D721Med (cell line): ENCODE measurements at places on chromosomes 7 and 10.

GRCh38 chr10:88901206-88901983 lies 21.4 kb downstream of the STAMBPL1 start:
- DNase-seq, result no peak

- no peak for DNase-seq
Observed at GRCh38 chr7:43922726-43923125, 3.5 kb upstream of the UBE2D4 start.

GRCh38 chr10:101888251-101888949 lies 44.8 kb upstream of the KCNIP2 start:
- DNase-seq, result no peak

DNA sequence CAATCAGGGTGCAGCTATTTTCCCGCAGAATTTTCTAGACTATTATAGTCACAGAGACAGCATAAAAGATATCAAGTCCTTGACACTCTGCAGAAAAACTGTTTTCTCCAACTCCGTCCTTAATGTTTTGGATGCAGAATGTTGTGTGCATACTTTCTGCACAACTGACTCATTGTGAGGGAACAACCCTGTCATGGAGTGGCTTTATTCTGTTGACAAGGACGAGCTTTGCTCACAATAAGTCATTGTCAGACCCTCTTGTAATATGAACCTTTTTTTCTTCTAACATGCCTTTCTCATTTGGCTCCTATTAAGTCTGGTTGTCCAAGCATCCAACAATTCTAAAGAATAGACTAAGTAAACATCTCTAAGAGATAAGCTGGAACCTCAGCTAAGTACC lies 17.3 kb downstream of the ABCB4 start:
- DNase-seq, result no peak

DNA sequence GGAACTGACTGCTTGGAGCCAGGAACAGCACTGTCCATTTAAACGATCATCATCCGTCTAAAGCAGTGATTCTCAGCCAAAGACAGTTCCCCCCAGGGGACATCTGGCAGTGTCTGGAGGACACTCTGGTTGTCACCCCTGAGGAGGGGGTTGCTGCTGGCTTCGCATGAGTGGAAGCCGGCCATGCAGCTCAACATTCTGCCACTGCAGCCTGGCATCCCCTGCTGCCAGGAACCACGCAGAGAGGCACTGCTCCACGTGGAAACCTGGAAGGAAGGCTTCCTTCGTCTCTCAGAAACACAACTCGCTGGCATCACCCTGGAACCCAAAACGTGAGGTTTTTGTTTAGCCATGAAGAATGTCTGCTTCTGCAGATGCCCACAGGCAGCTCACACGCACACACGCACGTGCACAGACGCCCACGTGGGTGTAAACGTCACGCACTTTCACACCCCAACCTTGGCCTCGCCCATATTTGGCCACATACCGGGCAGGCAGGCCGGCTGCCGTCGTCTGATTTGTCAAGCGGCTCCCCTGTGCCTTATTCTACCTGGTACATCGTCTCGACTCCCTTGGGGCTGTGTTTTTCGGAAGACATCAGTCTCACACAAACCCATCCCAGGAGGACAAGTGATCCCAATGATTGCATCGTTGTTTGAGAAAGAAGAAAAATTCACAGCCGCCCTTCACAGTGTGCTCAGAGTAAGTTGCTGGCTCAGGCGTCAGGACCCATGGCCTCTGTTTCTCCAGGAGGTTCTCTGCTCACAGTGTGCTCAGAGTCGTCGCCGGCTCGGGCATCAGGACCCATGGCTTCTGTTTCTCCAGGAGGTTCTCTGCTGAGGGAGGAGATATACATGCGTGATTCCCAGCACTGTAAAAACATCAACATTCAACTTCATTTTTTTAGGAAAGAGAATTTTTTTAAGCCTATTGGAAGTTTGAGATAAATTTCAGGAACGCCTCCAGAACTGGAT lies 127.2 kb upstream of the PPP2R2D start:
- DNase-seq, result no peak

GRCh38 chr7:101126651-101127459 lies at the start of gene SERPINE1:
SERPINE1 (plus strand) TSS chr7:101127104; CDS start chr7:101128394, 1,290 bp downstream.
- no peak for DNase-seq

DNA sequence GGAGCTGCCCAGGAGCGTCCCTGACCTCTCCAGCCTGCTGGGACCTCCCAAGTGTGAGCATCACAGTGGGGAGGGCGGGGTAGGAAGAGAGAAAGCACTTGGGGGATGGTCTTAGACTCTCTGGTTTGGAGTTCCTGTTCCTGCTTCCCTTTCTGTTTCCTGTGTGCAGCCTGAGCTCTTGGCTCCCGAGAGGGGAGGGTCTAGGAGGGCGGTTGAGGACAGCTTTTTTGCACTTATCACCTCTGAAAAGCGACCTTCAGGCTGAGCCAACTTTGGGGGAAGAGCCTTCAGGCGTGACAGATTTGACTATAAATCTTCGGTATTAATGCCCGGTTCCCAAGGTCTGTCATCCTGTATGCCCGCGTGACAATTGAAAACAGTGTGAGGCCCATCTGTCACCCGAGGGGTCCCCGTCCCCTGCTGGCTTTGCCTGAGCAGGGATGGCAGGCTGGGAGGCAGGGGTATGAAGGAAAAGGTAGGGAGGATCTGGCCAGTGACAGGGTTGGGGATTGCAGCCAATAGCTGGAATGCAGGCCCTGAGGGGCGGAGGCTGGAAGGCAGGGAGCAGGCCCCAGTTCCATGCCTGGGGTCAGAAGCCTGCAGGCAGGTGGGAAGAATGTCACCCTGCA lies 78.6 kb downstream of the CDH23 start:
- DNase-seq, result peak; percentile 53

DNA sequence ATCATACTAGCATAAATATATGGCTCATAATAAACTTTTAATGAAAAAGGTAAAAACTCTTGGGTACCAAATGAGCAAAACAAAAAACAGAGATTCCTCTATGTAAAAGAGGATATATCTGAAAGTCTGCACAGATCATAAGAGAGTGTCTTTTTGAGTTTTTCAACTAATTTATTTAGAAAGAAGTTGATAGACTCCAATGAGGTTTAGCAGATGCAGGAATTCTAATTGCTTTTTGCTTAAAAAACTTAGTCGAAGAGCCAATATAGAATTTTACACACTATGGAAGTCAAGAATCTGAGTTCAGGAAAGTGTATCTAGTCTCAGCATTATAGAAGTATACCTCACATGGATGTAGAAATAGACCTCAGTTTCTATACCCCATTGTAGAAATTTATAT lies 3.4 kb upstream of the MLLT10 start:
- no peak for DNase-seq

- no peak for DNase-seq
Observed at GRCh38 chr7:43004082-43004481, 71.9 kb downstream of the MRPL32 start.

- DNase-seq, result no peak
Observed at GRCh38 chr10:98446151-98446660, 529 bp downstream of the HPS1 start.

GRCh38 chr10:78404296-78404695 lies 370.6 kb downstream of the RPS24 start:
- DNase-seq, result no peak

DNA sequence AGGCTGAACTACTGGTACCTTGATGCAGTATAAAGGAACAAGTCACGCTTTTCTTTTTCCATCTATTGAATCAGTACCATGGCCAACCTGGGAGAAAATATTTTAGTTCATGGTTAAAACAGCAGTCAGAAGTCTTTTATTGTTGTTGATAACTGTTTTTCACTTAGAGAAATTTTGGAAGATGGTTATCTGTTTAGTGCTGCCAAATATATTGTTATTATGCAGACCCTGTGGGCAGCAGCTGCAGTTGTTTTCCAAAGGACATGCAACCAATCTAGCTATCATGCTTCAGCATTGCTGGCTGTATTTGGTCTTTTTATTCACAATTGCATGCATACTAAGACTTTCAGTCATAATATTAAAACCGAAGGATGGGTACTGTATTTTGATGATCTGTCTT lies 169.5 kb downstream of the BBS9 start:
- no peak for DNase-seq

- DNase-seq, result no peak
Observed at GRCh38 chr7:77653572-77653971, 42.7 kb upstream of the RSBN1L start.

DNA sequence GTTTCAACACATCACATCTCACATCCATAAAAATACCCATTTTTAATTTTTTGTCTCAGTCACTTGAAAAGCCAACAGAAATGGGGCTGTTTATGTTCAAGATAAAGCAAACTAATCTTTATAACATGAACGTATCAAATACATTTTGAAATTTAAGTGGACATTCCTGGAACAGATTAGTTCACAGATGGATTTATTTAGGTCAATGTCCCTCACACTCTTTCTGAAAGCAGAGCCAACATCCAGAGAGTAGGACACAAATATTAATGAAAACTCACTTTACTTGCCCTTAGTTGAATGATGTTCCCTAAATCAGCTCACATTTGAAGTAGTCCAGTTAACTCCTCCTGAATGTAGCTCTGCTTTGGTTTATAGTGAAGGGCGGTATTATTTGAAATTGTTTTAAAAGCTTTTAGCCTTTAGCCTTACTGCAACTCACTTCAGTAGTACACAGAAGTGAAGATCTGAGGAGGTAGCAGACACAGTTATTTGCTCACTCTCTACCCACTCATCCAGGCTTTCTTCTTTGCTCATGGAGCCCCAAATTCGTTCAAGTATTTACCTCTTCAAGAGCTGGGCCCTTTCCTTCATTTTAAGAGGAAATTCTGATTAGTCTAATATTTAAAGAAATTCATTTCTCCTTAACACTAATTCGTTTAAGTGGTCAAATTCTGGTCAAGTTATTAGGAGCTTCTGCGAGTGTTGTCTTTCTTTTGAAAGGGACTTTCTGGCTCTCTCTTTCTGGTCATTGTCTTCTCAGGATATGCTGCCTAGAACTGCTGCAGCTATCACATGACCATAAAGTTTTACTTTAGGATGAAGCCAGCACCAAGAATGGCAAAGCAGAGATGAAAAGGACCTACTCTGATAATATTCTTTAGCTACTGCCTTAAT lies 180.6 kb upstream of the AGR3 start:
- DNase-seq, result no peak

DNA sequence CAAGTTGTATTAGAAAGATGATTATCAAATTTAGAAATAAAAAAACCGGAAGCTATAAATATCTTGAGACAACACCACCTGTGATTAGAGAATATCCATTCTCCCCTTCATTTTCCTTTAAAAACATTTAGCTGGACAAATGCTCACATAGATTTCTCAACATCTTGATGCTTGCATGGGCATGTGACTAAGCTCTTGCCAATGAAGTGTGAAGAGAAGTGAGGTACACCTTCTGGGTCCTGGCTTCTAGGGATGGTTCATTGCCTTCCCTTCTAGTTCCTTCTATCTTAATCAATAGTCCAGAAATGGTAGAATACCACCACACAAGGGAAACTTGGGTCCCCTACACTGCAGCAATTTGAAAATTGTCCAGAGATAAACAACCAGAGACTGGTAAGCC lies 41.0 kb downstream of the WAPL start:
- DNase-seq, result no peak

DNA sequence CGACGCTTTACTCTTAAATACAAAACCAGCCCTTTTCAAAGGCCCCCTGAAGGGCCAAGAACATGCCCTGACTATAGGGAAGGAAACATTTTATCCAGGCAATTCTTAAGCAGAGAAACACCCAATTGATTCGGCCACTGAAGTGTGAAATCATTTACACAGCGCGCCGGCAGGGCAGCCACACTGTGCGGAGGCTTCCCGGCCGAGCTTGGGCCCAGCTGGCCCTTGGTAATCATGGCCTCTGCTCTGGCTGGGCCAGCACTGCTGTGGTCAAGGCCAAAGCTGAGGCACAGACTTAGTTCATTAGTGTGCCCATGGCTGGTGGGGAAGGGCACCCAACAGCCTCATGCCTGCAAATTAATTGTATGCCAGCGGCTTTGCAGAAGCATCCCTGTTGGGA lies 143.7 kb upstream of the HABP2 start:
- DNase-seq, result no peak

- DNase-seq, result no peak
Observed at GRCh38 chr10:78374331-78375028, 340.8 kb downstream of the RPS24 start.

GRCh38 chr10:91601212-91601611 lies 31.7 kb downstream of the PPP1R3C start:
- no peak for DNase-seq

DNA sequence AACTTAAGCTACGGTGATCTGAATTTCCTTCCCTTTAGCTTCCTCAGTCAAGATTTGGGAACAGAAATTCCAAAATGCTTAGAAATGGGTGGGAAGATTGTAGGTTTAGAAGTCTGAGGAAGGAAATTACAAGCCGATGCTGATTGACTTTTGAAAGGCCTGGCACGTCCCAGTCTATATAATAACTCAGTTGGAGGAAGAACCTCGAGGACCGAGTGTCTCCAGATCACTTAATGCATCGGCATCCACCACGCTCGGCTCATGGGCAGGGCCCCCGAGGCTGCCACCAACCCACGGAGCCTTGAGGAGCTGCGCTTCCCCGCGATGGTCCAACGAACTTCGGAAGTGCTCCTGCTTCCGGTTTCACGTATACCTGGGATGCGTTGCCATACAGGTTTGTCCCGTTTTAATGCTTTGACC lies 10.4 kb upstream of the SP8 start:
- no peak for DNase-seq

GRCh38 chr7:91491868-91492267 lies 227.6 kb downstream of the FZD1 start:
- DNase-seq, result no peak

GRCh38 chr10:69065406-69066361 lies 22.2 kb upstream of the SRGN start:
- DNase-seq, result no peak

GRCh38 chr10:78563314-78563713 lies 505.5 kb upstream of the ZMIZ1 start:
- no peak for DNase-seq

- DNase-seq, result no peak
Observed at GRCh38 chr10:48253970-48254657, 20.4 kb downstream of the FRMPD2 start.

- no peak for DNase-seq
Observed at GRCh38 chr7:140275069-140275965, 98.5 kb upstream of the KDM7A start.

DNA sequence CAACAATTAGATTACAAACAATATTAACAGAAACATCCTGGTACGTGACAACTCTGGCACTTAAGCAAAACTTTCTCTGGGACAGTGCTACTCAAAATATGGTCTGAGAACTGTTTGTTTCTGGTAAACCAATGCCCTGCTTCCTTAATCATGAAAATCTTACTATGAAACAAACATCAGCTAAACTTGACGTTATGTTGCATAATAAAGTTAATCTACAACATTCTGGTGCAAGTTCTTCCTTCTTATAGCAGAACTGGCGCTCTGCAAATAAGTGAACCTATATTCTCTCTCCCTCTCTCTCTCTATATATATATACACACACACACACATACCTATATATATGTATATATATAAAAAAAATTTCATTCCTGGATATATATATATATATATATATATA lies 7.8 kb downstream of the C7orf33 start:
- no peak for DNase-seq
